ENCODE measurements at places on chromosomes 4 and X.

DNA sequence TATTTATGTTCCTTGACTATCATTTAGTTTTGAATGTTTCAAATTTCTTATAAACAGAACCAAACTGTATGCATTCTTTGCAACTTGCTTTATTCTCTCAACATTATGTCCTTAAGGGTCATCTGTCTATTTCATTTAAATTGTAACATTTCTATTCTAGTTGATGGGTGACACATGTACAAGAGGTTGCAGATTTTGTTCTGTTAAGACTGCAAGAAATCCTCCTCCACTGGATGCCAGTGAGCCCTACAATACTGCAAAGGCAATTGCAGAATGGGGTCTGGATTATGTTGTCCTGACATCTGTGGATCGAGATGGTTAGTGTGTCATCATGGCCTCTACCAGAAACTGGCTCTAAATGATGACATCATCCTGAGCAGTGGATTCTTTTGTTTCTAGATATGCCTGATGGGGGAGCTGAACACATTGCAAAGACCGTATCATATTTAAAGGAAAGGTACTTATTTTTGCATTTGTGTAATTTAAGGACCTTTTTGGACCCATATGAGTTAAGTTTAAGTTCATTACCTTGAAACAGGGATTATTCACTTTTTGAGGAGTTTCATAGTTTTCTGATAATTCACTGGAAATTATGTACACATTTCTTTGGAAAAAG, 6.1 kb downstream of the LIAS start:
- no peak for DNase-seq

DNA sequence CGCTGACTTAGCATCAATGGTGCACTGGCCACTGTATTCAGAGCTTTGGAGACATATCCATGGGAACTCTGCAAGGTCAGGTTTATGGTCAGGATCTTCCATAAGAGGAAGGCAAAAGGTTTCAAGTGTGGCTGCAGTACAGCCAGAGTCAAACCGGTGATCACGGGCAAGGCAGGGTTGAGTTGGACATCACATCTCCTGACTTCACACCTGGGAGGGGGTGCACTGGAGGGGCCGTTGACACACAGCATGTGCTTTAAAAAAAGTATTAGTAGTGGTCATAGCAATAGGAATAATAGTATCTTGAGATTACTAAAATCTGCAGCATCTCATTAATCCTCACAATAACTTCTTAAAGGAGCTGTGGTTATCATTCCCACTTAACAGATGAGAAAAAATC, 28.9 kb upstream of the MAN2B2 start:
- no peak for DNase-seq

DNA sequence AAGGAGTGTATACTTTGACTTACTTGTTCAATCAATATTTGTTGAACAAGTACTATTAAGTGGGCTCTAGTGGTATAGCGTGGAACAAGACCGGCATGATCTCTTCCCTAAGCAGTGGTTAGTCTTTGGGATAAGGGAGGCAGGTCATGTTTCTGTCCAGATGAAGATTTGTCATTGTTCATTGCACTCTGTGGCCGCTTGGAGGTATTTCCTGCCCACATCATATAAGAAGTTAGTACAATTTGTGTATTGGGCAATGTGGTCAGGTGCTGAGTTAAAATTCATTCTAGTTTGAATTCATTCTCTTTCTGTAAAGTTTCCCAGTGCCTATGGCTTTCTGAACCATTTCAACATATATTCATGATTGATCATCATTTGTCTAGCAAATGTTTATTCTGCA, 101.1 kb upstream of the SHISA3 start:
- DNase-seq: no peak

DNA sequence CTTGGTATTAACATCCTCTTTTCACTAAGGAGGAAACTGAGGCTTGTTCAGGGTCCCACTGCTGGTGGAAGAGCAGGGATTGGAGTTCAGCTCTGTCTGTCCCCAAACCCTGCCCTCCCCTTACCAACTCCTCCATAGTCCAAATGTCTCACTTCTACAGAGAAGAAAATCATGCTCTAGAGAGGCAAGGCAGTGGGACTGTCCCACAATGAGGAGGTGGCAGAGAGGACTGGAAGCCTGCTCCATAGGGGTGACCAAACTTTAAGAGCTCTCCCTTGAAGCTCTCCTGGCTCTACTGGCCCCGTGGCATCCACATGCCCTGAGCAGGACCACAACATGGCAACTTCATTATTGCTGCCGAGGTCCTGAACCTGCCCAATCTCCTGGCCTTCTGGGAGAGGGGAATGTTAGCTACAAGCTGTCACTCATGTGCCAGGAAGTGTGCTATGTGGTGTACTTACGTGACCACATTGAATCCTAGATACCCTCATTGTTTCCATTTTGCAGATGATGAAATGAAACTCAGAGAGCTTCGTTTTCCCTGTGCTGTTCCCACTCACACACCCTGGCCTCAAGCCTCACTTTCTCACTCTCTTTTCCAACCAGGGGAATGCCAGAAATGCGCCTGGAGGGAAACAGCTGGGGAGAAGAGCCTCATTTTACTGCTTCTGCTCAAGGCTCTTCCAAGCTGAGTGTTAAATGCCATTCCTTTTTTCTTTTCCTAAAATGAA, 71.5 kb downstream of the ANAPC4 start:
- no peak for DNase-seq

- no peak for DNase-seq
Measured at GRCh38 chr4:141339966-141340365, 119.3 kb downstream of the ZNF330 start.

DNA sequence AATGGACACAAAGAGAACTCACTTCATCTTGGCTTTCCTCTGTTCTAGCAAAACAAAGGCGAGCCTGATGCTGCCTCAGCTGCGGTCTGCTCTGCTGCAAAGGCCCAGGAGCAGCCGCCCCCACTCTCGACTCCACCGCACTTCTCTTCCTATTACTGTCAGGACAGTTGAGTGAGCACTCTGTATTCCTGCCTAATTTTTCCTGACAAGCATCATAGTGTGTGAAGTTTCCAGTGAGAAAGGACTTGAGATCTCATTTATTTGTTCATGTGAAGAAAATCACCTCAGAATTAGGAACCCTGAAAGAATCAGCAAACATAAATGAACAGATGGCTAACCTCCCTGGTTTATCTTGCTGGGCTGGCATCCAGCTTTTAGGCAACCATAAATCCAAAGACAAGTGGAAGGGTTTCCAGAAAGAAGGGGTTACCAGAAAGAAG, 15.6 kb downstream of the SCARB2 start:
- DNase-seq: peak; percentile 28

DNA sequence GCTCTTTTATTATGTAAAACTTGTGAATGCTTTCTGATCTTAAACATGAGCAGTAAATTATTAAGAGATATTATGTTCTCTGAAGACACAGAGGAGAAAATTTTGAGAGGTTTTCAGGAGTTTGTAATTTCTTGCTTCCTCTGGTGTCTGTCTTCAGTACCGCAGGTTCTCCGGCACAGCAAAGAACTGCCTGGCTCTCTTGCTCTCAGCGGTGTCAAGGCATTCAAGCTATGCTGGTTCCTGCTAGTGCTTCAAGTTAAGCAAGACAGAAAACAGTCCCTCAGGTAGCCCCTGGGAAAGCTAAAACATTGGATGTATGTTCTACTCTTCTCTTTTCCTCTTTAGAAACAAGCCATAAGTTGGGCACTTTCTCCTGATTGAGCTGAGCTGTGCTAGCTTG, 120.2 kb upstream of the CENPE start:
- DNase-seq: no peak

DNA sequence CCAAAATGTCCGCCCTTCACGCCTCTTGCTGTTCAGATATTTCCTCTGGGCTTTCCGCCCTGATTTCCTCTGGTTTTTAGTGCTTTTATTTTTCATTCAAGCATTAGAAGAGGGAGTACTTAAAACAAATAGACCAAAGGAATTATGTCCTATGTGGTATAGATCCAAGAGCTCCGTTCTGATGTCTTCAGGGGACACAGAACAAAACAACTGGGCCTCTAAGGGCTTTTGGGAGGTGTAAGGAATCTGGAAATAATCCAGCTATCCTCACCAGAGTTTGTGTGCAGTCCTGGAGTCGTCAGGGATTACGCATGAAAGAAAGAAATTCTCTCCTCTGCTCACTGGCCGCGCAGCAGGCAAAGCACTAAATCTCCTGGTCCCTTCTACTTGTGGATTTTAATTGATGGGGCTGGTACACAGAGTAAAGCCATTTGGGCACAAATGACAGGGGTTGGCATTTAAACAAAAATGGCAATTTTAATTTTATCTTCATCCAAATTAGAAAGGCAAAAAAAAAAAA, 999.2 kb downstream of the ADGRL3 start:
- no peak for DNase-seq

GRCh38 chrX:49162620-49163019, at the start of gene MAGIX:
TSS of gene MAGIX (plus strand) at chrX:49162758. CDS start at chrX:49162890, 132 bp downstream.
- no peak for DNase-seq

DNA sequence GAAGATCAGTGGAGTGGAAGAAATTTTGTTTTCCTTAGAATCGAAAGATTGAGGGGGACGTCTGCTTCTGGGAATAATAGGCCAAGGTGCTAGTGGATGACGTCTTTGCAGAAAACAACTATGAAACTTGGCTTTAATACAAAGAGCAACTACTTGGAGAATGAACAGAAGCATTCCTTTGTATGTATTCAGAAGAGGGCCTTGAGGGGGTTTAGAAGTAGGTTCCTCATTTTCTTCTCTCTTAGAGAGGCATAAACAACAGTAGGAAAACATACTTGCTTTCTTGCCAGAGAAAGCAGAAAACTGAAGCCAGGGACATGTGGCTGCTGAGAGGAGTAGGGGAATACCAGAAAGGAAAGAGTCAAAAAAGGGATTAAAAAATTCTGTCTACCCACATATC, 167.8 kb downstream of the ZNF330 start:
- no peak for DNase-seq

- no peak for DNase-seq
Measured at GRCh38 chrX:34365471-34365870, 233.4 kb upstream of the FAM47A start.

DNA sequence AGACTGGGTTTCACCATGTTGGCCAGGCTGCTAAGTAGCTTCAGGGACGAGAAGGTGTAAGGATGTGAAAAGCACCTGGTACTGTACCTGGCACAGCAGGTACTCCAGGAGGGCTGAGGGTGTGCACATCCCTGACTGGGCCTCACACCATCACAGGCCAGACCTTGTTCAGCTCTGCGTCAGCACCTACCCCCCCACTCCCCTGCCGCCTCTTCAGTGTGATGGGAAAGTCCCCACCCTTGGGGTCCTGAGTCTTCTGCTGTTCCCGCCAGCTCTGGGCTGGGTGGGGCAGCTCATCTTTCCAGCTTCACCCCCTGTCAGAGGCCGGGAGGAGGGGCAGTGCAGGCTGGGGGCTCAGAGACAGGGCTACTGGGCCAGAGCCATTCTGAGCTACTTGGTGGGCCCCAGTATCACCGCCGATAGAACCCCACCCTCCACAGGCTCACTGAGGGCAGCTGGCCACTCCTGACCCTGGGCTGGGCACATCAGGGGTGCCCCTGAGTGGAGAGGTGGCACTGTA, 6.7 kb upstream of the SH3BP2 start:
- DNase-seq: no peak

- DNase-seq: no peak
Measured at GRCh38 chrX:140104760-140105159, 139.4 kb upstream of the CXorf66 start.

GRCh38 chr4:142043509-142043908, 407.1 kb downstream of the IL15 start:
- DNase-seq: no peak

DNA sequence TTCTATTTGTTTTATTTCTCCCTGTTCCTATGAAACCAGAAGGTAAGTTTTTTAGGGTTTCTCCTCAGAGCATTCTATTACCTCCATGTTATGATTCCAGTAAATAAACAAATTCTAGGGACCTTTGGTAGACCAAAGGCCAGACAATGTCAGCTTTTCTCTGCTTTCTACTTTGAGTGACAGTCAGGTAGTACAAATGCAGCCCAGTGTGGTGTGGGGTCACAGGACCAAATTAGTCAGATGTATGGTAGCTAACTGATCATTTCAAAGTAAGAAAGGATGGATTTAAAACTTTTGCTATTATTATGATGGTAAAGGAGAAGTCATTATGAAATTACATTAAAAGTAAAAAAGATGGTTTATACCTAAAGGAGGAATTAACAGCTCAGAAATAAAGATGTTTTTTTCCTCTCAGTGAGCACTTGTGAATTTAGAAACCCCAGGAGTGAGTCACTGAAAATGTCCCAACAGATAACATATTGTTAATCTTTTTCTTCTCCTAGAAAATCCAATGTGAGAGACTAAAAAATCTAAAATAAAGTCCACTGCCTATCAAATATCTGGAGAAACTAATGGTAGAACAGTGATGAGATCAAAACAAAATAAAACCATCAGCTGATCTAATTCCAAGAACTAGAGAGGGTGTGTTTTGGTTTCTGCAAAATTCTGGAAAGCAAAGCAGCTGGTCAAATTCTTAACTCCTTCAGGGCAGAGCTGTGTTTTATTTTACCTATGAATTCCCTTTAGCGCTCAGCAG, 16.6 kb upstream of the KLHL2 start:
- DNase-seq: no peak

GRCh38 chr4:27908356-27908755, 1047.7 kb downstream of the STIM2 start:
- DNase-seq: no peak

DNA sequence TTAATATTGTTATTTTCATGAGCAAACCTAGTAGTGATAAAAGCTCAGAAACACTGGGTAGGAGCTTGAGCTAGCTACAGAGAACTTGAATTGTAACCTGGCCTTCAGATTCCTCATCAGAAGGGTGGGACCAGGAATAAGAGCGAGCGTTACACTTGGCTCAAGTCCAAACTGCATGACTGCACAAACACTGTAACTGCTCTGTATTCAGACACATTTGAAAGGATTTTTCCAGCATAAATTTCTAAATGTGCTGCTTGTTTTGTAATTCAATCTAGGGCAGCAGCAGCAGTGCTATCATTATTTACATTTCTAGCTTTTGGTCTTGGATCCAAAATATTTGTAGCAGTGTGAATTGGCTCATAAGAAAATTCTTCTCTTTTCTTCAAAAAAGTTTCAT, 133.0 kb upstream of the TMLHE start:
- DNase-seq: peak; percentile 6

DNA sequence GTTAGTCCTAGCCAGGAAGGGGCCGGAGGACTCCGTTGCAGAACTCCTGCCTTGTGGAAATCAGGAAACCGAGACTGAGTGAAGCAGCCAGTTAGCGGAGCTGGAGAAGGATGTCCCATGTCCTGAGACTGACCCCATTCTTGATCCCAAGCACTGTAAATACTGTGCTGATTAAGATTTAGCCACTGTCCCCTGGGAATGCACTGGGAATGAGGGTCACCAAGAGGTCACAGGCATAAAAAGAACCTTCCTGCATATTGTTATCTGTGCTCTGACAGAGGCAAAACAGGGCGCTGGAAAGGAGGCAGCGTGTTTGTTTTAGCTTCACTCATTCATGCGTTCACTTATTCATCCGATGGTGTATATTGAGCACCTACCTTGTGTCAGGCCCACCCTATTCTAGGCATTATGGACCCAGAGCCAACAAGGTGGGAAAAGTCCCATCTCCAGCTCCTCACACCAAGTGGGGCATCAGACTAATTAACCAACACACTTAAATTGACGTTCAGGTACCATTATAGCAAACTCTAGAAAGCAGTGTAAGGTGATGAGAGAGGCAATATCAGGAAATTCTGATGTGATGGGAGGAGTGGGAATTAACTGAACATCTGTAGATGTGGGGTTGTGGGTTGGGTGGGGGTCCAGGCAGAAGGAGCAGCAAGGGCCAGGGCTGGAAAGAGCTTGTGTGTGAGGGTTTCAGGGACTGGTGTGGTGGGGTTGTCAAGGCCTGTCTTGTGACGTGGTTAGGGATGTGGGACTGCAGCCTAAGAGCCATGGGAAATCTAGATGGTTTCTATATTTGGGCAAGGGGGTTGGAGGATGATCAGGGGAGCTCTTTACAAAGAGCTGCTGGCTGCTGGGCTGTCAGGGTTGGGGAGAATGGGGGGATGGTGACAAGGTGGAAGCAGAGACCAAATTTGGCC, 10.6 kb upstream of the SLC2A9 start:
- no peak for DNase-seq

All from NCI-H1930 (cell line).